ENCODE measurements at places on chromosomes 16 and 17.

GRCh38 chr17:61411261-61412142 lies 11.9 kb downstream of the TBX2 start:
- no peak for DNase-seq

GRCh38 chr17:9612006-9612405 lies 33.3 kb upstream of the USP43 start:
- DNase-seq: no peak

DNA sequence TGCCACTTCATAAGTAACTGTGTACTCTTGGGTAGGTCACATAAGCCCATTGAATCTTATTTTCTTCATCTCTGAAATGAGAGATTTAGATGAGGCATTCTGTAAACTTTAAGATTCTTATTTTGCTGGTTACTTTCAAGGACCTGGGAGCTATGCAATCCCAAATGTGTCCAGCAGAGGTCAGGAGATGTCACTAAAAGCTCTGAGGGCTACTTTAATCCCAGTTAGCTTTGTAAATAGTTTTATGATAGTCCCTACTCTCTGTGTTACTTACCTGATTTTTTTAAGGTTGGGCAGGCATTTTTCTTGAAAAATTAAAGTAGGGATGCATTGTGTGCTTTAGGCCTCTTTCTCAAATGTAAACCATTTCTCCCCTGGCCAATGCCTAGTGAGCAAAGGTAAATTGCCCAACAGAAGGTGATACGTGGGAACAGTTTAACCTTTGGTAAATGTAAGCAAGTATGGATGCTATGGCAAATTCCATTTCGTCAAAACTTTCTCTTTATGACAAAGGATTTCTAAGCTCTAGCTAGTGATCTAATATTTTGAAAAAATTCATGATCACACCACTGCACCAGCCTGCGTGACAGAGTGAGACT lies 57.1 kb upstream of the WSB1 start:
- peak; percentile 30 for DNase-seq

GRCh38 chr17:28364665-28365363 lies at the start of gene SEBOX:
TSS of gene SEBOX (minus strand) at chr17:28365199. CDS start at chr17:28365151, 48 bp downstream.
- no peak for DNase-seq

GRCh38 chr17:77297693-77298666 lies 157.2 kb downstream of the SEC14L1 start:
- no peak for DNase-seq

Measured in stimulated activated CD8-positive, alpha-beta memory T cell treated with anti-CD3 and anti-CD28 coated beads, Interleukin-12 subunit alpha, Interleukin-12 subunit beta, amount 100 ng/mL, for 4 hours (primary cell).